WTC11 (cell line): ENCODE measurements at places on chromosomes 6 and 20.

- DNase-seq: no peak
Measured at GRCh38 chr6:155829646-155830045, 374.0 kb upstream of the NOX3 start.

- no peak for DNase-seq
Measured at GRCh38 chr6:110544472-110544871, 68.1 kb upstream of the SLC22A16 start.

GRCh38 chr6:119052292-119052889, 26.1 kb downstream of the FAM184A start:
- no peak for DNase-seq

DNA sequence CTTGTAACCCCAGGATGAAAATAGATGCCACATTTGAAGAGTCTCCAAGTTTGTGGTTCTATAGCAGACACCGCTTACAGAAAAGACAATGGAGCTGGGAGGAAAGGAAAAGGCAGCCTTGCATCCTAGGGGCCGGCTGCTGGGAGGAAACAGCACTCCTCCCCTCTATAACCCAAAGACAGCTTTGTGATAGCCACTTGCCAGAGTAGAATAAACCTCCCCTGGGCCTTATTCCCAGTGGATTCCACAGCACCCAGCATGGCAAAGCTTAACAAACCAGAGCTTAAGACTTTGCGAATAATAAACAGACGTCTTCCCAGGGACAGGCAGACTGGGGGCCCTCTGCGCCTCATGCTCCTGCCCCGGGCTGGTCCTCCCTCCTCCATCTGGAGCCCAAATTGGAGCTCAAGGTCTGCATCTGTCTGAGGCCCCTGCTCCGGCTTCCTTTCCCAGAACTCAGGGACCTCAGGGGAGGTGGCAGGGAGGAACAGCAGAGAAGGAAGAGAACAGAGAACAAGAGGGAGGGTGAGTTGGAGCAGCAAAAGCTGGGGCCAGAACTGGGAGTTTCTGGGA, 8.8 kb upstream of the TAF8 start:
- DNase-seq: no peak

DNA sequence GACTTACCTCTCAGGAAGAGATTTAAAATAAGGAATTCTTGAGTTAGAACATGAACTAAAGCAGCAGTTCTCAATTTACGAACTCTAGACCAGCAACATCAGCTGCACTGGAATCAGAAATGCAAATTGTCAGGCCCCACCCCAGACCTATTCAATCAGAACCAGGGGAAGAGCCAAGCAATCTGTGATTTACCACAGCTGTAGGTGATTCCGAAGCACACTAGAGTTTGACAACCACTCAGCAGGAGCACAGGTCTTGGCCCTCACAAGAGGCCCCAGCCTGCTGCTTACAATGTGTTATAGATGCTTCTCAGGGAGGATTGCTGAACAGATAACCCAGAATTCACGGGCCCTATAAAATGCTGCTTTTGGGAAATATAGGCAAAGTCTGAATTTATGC, 279.2 kb downstream of the PTPRK start:
- DNase-seq: no peak

- DNase-seq: no peak
Measured at GRCh38 chr6:1498491-1499113, 109.2 kb downstream of the FOXF2 start.

- DNase-seq: no peak
Measured at GRCh38 chr6:161327360-161327953, 53.6 kb upstream of the AGPAT4 start.

GRCh38 chr20:3739054-3739925, 6.8 kb downstream of the HSPA12B start:
- DNase-seq: no peak

GRCh38 chr6:79440598-79440997, 96.6 kb downstream of the LCA5 start:
- no peak for DNase-seq

DNA sequence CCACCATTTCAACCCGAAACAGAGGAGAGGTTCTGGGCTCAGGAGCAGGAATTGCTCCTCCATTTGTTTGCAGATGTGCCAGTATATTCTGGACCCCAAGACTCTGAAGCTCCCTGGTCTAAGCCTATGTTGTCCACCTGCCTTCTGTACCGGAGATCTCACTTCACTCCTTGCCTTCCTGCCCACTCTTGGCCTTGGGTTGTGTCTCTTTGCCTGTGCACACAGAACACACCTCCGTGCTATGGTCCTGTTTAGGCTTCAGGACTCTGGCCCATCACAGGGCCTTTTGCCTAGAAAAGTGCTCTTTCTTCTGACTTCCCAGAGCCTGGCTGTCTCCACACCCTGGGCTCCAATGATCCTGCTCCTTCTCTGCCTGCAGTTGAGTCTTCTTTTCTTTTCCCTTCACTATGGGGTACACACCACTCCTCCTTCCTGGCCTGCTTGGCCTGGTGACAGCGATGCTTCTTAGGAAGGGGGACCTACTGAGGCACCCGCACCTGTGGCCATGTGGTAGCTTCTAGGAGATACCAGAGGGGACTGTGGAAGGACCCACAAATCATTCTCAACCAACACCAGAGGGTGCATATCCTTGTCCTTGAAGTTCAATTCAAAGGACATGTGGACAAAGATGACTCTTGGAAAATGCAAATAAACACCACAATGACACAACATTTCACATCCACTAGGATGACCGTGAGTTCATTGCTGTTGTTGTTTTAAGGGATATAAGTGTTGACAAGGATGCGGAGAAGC, 75.1 kb downstream of the FOXA2 start:
- no peak for DNase-seq

- no peak for DNase-seq
Measured at GRCh38 chr20:29301624-29302259, 1955.7 kb upstream of the DEFB115 start.

DNA sequence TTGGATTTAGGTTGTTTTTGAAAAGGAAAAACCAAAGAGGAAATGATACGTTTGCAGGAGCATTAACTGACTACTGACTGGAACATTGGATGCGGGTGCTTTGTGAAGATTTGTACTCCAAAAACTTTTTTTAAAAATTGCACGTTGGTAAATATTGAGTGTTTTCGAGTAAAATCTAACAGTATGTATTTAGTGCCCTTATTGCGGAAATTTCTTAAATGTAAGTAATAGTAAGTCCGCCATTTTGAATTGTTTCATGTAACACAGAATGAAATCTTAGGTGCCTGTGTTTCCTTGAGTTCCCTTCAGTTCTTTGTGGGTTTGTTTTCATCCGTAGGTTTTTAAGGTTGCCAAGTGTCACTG, 15.2 kb upstream of the LIN28B start:
- no peak for DNase-seq

DNA sequence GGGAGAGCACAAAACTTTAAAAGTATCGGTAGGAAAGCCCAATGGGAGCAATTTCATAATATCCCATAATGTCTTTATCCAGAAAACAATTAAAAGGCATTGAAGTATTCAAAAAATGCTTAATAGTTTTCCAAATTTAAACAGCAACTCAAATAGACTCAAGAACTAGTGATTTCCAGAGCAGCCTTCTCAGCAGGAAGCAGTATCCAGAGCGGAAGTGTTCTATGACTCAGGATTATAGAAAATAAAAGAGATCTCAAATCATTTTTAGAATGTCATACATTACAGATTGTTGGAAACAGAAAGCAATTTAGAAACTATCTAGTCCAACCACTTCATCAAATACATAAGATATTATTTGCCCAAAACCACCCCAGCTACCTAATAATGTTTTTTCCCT, 79.3 kb downstream of the COL12A1 start:
- DNase-seq: no peak

- no peak for DNase-seq
Measured at GRCh38 chr6:123263981-123264380, 267.9 kb downstream of the CLVS2 start.

GRCh38 chr6:117681162-117681741, 6.0 kb downstream of the NUS1 start:
- DNase-seq: no peak

DNA sequence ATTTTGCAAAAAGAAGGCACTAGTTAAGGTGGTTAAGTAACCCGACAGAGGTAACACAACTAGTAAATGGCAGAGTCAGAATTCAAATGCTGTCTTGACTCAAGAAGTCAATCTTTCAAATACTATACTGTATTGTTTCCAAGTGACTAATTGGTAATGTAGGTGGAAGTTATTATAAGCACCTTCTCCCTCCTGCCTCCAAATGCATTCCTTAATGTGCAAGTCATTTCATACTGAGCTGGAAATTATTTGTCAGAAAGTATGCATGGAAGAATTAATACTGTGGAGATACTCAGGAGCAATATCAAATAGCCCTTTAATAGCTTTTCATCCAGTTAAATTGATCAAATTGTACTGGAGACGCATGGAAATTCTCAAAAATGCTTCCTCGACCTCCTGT, 579.1 kb downstream of the DOK5 start:
- DNase-seq: no peak
